Cardiac muscle cell (in vitro differentiated cells and primary cell): ENCODE measurements at places on chromosomes 13 and 19. TPM values are rescaled to one million over a fixed set of nuclear protein-coding genes. Genes with fewer than 3 reads are reported as not detected.
A peak's percentile ranks its signal among the peaks of the same experiment; 100 is the strongest.

DNA sequence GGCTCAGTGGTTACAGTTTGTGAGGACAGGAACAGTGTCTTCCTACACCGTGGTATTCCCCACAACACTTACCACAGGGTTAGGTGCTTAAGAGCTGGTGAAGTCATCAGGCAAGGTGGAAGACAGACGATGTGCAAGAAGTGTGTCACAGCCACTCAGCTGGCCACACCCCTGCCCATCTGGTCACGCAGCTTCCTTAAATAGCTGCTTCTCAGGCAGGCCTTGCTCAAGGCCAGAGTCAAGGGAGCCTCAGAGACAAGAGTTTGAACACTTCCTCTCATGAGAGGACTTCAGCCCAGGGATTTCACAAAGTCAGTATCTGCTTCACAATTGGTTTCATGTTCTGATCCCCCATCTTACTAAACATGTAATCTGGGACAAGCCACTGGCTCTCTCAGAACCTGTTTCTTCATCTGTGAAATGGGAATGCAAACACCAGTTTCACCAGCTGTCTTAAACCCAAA, 80.3 kb upstream of the FRY start:
- H3K4me3 ChIP-seq: no peak overlapping the region
- H3K27me3 ChIP-seq: no peaks in the 10 kb centered on the region
- H3K27ac ChIP-seq: no peak overlapping the region
- no peak for DNase-seq

GRCh38 chr13:40572961-40573360, 93.5 kb downstream of the FOXO1 start:
- no peak for DNase-seq
- no peak overlapping the region for H3K27ac ChIP-seq
- peaks cover 5% of the 10 kb centered on the region for H3K4me1 ChIP-seq
- no peaks in the 10 kb centered on the region for H3K36me3 ChIP-seq
- no peaks in the 10 kb centered on the region for H3K27me3 ChIP-seq

- DNase-seq: no peak
- H3K4me3 ChIP-seq: no peak overlapping the region
- H3K27me3 ChIP-seq: no peaks in the 10 kb centered on the region
- H3K27ac ChIP-seq: no peak overlapping the region
- peaks cover 35% of the 10 kb centered on the region for H3K4me1 ChIP-seq
- H3K36me3 ChIP-seq: no peaks in the 10 kb centered on the region
Observed at GRCh38 chr13:99690426-99691174, 189.3 kb downstream of the TM9SF2 start.

DNA sequence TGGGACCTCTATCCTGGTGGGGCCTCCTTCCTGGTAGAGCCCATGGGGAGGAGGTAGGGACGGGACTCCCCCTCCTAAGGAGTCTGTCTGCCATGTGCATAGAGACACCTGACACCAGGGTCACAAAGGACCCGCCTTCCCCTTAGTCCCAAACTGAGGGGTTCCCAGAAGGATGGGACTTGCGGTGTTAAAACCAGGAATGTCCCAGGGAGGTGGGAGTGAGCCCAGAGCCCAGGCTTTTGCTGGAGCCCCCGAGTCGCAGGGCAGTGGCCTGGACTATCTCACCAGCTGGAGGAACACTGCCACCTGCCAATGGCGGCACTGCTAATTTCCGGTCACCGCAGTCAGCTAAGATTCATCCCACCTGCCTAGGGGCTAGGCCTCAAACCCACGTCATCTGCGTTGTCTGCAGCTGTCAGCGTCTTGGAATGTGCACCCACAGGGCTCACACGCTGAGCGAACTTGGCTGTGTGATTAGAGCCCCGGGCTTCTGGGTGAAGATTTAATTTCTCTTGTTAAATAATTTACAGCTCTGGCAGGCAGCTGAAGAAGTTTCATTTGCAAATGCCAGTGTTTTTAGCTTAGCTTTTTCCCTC, 31.9 kb upstream of the ATP11A start:
- H3K4me1 ChIP-seq: peaks cover 10% of the 10 kb centered on the region
- no peak overlapping the region for H3K27ac ChIP-seq
- H3K4me3 ChIP-seq: no peak overlapping the region
- H3K27me3 ChIP-seq: no peaks in the 10 kb centered on the region

DNA sequence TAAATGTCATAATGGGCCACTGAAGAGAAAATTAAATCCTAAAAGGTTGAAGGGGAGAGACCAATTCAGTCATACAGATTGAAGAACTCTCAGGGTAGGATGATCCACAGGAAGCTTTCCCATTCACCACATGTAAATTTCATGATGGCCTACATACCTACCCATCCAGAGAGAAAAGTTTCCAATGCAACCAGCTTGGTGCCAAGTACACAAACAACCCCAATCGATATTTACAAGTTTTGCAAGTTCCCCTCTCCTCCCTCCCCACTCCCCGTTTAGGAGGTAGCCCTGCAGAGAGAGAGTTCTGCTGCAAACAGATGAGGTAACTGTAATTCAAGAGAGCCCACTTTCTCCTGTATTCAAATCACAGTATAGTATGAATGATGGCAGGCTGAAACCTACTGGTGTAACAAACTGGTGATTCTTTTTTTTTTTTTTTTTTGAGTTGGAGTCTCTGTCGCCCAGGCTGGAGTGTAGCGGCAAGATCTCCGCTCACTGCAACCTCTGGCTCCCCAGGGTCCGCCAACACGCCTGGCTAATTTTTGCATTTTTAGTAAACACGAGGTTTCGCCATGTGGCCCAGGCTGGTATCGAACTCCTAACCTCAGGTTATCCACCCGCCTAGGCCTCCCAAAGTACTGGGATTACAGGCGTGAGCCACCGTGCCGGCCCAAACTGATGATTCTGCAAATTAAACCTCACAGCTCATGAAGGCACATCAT, 14.4 kb downstream of the FOXO1 start:
- H3K4me1 ChIP-seq: peaks cover 26% of the 10 kb centered on the region
- H3K36me3 ChIP-seq: no peaks in the 10 kb centered on the region
- H3K27me3 ChIP-seq: no peaks in the 10 kb centered on the region
- H3K27ac ChIP-seq: no peak overlapping the region
- no peak for DNase-seq

GRCh38 chr19:48396016-48396823, 2.8 kb downstream of the GRIN2D start:
- H3K27ac ChIP-seq: no peak overlapping the region
- no peaks in the 10 kb centered on the region for H3K36me3 ChIP-seq
- DNase-seq: no peak
- peaks cover 14% of the 10 kb centered on the region for H3K4me1 ChIP-seq

GRCh38 chr13:111636271-111636670, 315.8 kb downstream of the TEX29 start:
- no peaks in the 10 kb centered on the region for H3K36me3 ChIP-seq
- H3K27me3 ChIP-seq: no peaks in the 10 kb centered on the region
- H3K4me3 ChIP-seq: no peak overlapping the region
- no peak overlapping the region for H3K27ac ChIP-seq
- no peaks in the 10 kb centered on the region for H3K4me1 ChIP-seq
- DNase-seq: no peak

DNA sequence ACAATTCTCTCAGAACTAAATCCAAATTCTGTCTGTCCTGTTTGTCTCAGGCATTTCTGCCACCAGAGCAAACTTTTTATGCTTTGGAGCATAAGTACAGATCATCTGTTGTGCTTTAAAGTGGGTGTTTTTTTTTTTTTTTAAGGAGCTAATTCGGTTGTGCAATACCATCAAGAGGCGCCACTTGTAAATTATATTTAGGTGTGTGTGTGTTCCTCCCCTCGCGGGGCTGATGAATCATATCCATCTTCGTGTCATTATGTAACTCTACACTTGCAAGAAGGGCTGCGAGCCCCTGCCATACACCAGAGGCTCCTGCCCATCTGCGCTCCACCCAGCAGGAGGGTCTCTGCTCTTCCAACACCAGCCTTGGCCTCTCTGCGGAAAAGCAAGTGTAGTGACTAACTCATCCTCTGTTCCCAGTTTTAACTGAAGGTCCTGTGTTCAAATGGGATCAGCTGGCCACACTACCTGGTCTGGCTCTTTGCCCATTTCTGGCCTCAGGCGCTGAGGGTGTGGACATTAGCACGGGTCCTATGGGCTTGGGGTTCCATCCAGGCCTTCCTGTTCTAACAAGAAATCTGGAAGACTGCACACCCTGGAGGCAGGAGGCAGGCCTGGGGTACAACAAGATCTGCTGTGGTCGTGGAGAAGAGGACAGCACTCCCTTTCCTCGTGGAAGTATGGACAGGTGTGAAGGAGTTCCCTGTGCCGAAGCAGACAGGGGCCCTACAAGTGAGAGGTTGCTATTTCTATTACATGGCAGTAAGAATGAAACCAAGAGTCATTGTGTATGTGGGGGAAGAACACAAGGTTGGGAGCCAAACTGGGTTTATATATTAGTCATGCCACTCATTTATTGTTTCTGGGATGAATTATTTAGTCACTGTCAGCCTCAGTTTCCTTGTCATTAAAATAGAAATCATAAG, 96.1 kb upstream of the MBNL2 start:
- peaks cover 28% of the 10 kb centered on the region for H3K4me1 ChIP-seq
- peak overlapping the region; percentile 68 for H3K27ac ChIP-seq
- H3K27me3 ChIP-seq: no peaks in the 10 kb centered on the region
- DNase-seq: peak; percentile 54
- H3K36me3 ChIP-seq: no peaks in the 10 kb centered on the region

GRCh38 chr13:91154558-91155353, 192.7 kb upstream of the MIR17HG start:
- no peak for DNase-seq
- no peak overlapping the region for H3K4me3 ChIP-seq
- H3K27me3 ChIP-seq: no peaks in the 10 kb centered on the region
- no peaks in the 10 kb centered on the region for H3K36me3 ChIP-seq

DNA sequence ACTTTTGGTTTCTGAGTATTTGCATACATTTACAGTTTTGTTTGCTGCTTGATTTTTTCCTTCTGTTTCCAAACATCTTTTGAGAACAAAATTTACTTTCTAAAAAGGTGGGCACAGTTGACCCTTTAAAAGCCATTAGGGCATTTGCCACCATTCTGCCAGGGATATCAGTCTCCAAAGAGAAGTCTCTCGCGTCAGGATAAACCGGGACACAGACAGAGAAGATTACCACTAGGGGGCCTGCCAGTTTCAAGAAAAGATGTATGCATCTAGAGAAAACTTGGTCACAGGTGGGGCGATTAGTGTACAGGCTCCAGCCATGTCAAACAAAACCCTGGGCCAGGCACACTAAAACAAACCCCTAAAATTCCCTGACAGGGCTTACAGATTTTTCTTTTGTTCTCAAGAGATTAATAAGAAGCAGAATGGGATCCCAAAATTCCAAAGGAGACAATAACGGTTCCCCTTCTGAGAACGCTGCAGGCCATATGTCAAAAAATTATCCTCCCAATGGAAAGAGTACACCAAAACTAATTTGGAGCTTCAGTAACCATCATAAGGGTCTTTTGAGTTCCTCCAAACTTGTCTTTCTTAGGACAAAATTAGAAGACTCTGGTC, 10.7 kb upstream of the PABPC3 start:
- no peaks in the 10 kb centered on the region for H3K4me1 ChIP-seq
- H3K4me3 ChIP-seq: no peak overlapping the region
- DNase-seq: peak; percentile 59
- no peak overlapping the region for H3K27ac ChIP-seq
- H3K27me3 ChIP-seq: no peaks in the 10 kb centered on the region

- no peak overlapping the region for H3K4me3 ChIP-seq
- H3K4me1 ChIP-seq: no peaks in the 10 kb centered on the region
- no peak overlapping the region for H3K27ac ChIP-seq
- H3K27me3 ChIP-seq: peaks cover 68% of the 10 kb centered on the region
Observed at GRCh38 chr19:53957448-53958167, 5.1 kb upstream of the CACNG8 start.

DNA sequence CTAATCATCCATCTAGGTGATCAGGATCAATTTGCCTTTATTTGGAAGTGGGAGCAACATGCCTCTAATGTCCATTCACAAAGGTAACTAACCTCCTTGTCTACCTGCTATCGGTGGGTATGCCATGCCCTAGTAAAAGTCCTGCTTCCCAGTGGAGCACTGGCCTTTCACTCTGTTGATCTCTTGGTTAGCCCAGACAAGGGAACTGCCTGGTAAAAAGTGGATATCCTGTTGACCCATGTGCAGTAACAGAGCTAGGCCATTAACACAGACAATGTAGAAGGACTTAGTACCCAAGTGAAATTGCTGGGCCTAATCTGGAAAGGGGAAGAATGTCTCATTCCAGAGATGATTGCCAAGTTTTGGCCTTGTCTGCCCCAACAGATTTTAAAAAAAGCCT, 171.5 kb upstream of the CSNK1A1L start:
- H3K27ac ChIP-seq: no peak overlapping the region
- no peaks in the 10 kb centered on the region for H3K36me3 ChIP-seq
- H3K4me3 ChIP-seq: no peak overlapping the region
- DNase-seq: peak; percentile 37

GRCh38 chr13:73578251-73578875, 519.6 kb downstream of the KLF5 start:
- H3K27ac ChIP-seq: no peak overlapping the region
- no peaks in the 10 kb centered on the region for H3K27me3 ChIP-seq
- no peaks in the 10 kb centered on the region for H3K4me1 ChIP-seq
- H3K4me3 ChIP-seq: no peak overlapping the region
- H3K36me3 ChIP-seq: no peaks in the 10 kb centered on the region

- no peak overlapping the region for H3K4me3 ChIP-seq
- H3K27me3 ChIP-seq: no peaks in the 10 kb centered on the region
- no peaks in the 10 kb centered on the region for H3K36me3 ChIP-seq
Observed at GRCh38 chr13:42547612-42548011, 26.3 kb upstream of the TNFSF11 start.

DNA sequence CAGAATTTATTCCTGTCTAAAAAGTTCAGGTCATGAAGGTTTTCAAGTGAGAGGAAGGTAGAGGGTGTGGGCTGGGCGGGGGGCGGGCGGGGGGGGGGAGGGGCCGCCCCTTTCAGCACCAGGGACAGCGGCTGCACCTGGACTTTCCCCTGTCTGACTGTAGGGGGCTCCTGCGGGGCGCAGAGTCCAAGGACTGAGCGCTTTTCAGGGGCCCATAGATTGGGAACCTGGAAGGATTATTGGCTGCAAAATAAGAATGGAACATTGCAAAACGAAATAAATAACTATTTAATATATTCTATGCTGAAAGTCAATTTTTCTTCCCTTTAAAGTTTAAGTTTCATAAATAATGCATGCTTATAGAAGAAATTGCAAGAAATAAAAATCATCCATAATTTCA, 8.9 kb upstream of the CYP4F3 start:
- H3K27ac ChIP-seq: no peak overlapping the region
- no peaks in the 10 kb centered on the region for H3K4me1 ChIP-seq
- H3K4me3 ChIP-seq: no peak overlapping the region
- DNase-seq: peak; percentile 11

The CGB1 gene
- not detected in 2 replicates for total RNA-seq

The OR10H5 gene
- total RNA-seq: not detected in 2 replicates

The PSG11 gene
- not detected in 2 replicates for total RNA-seq

The PLVAP gene
- 2.1 and 4.3 TPM in 2 replicates for total RNA-seq

The ZNF649 gene
- 17.3 and 26.3 TPM in 2 replicates for total RNA-seq
